ENCODE measurements at places on chromosomes 1 and 21.

DNA sequence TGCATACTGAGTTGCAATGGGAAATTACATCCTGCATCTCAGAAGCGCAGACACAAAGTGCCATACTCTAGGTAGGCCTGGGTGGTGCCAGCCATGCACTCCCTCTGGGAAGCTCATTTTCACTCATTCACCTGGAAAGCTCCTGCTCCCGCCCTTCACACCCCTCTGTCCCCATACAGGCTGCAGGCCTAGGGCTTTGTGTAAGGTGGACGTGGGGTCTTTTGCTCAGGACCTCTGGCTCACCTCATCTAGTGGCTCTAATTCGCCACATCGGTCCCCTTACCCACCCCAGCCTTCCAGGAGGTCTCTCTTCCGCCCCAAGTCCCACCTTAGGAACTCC lies 751 bp downstream of the MRPS15 start:
- DNase-seq: no peak

DNA sequence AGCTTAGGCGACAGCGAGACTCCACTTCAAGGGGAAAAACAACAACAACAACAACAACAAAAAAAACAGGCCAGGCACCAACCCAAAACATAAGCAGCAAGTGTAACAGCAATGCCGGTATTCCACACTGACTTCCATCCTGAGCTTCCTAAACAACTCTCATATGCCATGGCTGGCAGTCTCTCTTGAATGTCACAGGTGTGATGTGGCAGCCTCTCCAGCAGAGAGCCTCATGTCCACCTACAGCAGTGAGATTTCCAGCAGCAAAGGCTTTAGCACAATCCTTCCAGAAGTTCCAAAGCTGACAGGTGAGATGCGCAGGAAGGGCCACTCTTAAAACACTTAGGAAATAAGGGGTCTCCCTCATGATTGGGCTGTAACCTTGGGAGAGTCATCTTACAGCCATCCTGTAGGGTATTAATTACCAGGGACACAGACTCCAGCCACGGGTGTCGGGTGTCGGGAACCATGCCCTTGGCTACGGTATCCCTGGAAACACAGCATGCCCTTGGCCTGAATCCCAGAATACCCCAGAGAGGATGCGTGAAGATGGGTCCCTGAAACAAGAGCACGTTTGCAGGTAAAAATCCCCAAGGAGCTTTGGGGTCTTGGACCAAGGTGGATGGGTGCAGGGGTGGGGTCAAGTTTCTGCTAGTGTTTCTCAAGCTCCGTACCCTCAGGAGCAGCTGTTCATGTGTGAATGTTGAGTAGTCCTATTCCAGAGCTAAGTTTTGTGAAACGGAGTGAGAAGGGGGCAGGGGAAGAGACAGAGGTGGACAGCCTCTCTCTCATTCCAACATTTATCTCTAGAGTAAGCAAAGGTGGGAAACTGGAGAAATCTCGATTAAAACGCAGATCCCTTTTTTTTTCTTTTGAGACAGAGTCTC lies 31.4 kb downstream of the CLSTN1 start:
- DNase-seq: peak; percentile 95

DNA sequence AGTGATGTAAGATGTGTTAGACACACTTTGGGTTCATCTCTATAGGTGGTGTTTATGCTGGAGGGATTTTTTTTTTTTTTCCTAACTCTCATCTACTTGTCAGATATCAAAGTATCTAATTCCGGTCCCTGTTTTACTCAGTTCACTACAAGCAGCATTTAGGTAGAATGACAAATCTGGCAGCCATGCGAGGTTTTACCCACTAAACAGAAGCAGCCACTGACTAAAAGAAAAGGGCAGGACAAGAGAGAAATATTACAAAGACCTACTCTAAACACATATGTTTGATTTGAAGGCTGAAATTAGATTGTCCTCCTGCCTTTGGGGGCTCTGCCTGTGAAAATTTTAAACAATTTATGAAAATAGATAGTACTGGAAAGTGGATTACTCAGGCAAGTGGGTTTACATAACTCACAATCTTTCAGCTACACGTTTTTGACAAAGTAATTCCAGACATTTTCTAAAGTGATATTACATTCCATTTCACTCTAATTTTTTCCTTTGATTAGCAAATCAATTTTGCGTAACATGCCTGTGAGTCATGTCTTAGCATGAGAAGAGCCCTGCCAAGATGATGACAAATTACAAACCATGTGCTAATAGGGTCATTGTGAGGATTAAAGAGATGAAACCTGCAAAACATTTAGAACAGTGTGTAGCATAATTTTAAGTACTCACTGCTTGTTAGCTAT lies 172.6 kb downstream of the PLA2G4A start:
- DNase-seq: no peak

DNA sequence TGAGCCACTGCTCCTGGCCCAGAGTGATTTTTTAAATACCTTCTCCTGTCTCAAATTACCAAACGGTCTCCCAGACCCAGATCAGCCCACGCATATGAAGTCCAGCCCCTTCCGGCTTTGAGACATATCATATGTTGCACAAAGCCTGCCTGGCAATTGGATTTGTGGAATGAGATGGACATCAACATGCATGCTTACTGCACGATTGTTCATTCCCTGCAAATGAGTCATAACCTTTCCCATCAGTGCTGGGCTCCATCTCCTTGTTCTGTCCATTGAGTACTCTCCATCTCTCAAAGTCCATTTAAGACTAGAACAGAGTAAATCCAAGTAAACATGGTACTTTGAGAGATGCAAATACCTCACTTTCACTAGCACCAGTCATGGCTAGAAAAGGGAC lies 612.2 kb upstream of the USP24 start:
- DNase-seq: no peak

DNA sequence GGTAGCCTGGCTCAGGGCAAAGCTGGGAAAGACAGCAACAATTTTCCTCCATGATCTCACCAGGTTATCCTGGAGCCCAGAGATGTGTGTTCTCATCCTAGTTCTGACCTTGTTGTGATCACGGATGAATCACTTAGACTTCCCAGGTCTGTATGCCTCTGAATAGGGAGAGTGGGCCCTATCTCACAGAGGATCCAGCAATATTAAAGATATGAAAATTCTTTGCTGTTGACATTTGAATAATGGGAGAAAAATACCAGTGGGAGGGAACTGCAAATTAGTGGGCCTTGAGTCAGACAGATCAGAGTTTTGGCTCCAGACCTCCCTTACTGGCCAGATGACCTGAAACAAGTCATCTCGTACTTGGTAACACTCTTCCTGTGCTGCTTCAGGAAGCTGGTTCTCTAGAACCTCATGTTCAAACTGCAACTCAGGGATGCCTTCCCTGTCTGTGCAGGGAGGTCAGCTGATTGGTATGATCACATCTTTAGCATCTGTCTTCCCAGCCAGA lies 32.8 kb upstream of the RNF19B start:
- no peak for DNase-seq

GRCh38 chr1:69702085-69702484 lies 134.4 kb downstream of the LRRC7 start:
- no peak for DNase-seq

GRCh38 chr21:42367367-42368165 lies 1.2 kb upstream of the TFF1 start:
- DNase-seq: no peak

DNA sequence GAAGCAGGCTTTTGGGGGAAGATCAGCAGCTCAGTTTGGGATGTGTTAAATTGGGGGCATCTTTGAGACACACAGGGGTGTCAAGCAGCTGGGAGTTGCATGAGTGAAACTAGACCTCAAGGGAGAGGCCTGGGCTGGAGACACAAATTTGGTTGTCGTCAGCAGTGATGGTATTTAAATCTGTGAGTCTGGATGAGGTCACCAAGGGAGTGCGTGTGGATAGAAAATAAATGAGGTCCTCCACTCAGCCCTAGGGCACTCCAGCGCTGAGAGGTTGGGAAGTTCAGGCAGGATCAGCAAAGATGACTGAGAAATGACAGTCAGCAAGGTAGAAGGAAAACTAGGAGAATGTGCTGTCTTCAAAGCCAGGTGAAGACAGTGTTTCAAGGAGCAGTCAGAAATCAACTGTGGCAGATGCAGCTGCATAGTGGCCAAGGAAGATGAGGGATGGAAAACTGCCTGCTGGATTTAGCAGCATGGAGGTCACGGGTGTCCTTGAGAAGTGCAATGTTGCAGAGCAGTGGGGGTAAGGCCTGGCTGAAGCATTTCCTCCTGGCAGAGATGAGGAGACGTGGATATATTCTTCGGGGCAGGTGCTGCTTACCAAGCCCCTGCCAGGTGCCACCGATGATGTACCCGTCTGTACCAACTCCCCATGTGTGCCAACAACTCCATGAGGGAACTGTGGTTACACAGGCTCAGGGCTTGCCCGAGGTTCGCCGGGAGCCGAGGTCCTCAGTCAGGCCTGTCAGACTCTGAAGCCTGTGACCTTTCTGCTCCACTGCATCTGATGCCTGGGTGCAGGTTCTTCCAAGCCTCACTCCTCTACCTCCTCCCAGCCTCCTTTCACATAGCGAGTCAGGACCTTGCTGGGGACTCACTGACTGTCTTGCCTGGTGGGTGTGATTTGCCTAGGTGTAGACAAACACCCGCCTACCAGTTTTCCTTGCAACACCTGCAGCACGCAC lies 11.3 kb downstream of the MAP7D1 start:
- no peak for DNase-seq

DNA sequence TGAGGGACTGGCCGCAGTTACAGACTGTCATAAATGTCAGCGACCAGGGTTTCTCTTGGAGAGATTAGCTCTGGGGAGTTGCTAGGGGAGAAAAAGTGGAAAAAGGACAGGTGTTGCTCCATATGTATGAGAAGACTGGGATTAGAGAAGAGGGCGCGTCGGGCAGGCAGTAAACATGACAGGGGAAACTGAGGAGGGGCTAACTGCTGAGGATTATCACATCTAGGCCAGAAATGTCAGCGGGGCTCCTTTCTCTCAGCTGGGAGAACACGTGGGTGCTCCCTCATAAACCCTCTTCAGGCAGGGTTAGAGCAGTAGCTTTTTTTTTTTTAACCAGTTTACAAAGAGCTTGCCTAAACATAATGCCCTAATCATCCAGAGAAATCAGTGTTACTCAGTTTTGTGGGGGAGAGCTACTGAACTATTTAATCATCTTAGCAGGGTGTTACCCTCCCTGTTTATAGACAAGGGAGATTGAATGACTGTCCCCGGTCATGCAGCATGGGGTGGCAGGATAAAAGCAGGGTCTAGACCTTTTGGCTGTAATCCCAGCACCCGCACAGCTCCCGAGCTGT lies 35.2 kb downstream of the ELAPOR1 start:
- no peak for DNase-seq

DNA sequence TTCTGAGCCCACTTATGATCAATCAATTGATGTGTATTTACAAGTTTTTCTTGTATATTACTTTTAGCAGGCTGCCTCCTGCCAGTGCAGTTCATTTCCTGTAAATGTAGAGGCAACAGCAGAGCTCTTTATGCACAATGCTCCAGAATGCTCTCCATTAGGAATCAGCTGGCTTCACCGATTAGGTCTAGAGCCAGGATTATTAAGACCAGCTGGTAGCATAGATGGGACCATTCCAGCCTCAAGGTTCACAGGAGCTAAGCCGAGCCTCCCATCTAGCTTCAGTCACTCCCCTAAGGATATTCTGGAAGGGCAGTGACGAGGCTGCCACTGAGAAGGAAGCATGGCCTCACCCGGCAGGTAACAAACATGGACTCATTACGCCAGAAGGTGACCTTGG lies 36.8 kb downstream of the DHRS3 start:
- no peak for DNase-seq

- no peak for DNase-seq
These were observed 13.7 kb upstream of the LBR start for GRCh38 chr1:225441314-225442122.

- no peak for DNase-seq
These were observed 293.6 kb downstream of the PLPP3 start for GRCh38 chr1:56285554-56286402.

- DNase-seq: peak; percentile 35
These were observed 1.2 kb upstream of the EPHA10 start for GRCh38 chr1:37765916-37766664.

DNA sequence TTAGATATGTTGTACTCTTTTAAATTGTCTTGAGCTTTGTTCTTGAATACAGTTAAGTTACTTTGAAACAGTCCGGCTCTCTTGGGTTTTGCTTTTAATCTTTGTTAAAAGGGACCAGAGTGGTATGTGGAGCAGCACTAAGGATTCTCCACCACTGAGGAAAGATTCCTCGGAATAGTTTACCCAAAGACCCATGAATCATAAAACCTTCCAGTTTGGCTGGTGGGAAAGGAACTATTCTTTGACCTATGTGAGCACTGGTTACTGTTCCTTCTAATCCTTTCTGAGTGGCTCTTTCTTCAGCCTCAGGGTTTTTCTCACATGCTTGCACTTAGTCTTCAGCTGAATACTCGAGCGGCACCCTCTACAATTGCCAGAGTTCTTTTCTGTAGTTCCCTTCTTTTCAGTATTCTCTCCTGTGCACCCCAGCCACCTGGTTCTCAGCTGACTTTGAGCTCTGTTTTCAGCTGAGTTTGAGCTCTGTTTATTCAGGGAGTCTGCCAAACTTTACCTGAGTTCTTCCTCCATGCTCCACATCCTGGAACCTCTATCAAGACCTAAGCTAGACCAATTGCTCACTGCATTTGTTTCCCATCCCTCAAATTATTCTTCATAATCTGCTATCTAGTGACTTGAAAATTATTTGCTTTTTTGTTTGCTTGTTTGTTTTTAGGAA lies 253.8 kb upstream of the PLXNA2 start:
- DNase-seq: no peak

DNA sequence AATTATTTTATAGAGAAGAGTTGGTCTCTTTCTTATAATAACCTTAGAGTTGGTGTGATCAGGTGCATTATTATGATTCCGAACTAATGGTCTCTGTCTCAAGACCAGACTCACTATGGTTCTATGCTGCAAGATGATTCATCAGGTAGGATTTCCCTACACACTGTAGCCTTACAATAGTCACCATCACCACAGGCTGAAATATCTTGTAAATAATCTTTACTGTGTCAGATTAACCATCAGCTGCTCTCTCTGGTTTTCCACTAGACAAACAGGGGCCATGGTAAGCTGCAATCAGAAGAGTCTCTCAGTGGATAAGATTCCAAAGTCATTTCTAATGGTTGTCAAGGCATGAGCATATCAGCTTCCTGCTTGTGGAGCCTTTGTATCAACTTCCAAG lies 4.4 kb upstream of the GBP4 start:
- no peak for DNase-seq

GRCh38 chr1:204102029-204102611 lies 29.2 kb downstream of the SOX13 start:
- no peak for DNase-seq

DNA sequence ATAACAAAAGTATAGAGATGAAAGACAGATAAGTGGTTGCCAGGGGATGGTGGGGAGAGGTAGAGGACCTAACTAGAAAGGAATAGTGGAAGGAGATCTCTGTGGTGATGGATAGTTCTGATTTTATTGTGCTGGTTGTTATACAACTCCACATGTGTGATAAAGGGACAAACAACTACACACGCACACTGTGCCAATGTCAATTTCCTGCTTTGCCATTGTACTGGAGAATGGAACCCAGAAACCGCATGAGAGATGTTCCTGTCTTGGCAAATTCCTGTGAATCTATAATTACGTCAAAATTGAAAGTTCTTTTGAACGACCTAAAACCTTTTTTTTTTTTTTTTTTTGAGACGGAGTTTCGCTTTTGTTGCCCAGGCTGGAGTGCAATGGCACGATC lies 11.0 kb downstream of the TNFRSF9 start:
- DNase-seq: no peak

Data from NCI-H2171 (cell line).